GM12891 (cell line): ENCODE measurements at places on chromosomes 4 and X.

DNA sequence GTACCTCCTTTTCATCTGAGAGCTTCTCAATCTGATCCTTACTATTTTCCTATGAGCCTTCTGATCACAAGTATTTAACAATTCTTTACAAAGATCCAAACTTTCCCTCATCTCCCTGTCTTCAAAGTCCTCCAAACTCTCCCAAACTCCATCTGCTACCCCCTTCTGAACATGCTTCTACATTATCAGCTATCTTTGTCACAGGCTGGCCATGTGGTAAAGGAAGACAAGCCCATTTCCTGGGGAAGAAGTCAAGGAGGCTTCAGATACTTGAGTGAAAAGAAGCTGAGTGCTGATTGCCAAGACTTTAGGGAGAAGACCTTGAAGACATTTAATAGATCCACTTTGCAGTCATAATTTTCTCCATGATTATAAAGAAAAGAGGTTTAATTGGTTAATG, 231.4 kb downstream of the CWH43 start:
- no peak for DNase-seq

GRCh38 chr4:47274901-47275300, 188.6 kb downstream of the COMMD8 start:
- no peak for DNase-seq

DNA sequence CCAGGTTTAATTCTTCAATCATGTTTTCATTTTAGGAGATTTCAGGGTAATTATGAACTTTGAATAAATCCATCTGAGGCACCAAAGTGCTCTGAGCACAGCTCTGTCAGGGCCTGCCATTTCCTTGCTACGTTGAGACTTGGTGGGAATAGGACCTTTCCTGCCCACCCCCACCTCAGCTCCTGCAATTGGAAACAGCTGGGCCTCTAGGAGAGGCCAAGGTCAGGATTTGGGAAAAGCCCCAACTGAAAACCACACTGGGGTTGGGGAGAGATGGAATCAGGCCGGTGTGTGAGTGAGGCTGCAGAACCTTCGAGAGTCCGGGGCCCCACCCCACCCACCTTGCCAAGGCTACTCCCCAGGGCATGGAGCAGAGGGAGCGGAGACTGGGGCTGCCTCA, 212.7 kb upstream of the BCOR start:
- DNase-seq: no peak

DNA sequence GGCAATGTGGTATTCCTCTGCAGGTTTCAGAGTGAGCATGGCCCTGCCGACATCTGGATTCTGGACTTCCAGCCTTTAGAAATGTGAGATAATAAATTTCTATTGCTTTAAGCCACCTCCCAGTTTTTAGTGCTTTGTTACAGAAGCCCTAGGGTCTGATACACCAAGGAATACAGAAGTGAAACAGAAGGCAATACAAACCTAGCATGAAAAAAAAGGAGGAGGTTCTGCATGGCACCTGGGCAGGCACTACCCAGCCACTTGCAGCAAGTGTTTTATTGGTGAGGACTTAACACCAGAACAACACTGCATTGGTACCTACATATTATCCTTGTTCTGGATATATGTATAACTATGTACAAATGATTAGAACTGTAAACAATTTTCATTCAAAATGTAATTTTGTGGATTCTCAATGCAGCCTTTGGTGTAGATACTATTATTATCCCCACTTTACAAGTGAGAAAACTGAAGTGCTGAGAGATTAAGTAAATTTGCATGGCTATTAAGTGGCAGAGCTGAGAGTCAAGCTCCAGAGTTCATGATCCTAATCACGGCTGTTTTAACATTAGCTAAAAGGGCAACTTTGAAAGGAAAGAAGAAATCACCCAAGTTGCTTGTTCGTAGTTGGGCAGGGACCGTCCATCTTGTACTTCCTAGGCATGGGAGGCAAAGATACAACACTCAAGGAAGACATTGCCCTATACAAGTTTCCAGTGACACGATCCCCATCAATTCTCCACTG, 71.8 kb downstream of the IL21 start:
- no peak for DNase-seq

DNA sequence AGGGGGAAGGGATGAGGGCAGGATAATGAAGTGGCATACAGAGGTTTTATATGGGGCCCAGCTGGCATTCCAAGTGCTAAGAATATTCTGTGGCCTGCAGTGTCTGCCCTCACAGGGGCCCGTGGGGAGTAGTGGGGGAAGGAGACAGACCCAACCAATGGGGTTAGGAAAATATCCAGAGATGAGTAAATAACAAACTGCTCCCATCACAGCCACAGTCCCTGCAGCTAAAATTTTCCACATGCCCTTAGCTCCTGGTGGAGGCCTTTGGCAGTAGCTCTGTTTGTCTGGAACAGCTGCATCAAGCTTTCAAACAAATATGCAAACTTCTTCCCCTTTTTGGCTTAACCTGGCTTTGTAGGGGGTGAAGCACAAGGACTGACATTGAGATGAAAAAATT, 3.1 kb downstream of the SRPX2 start:
- DNase-seq: no peak

DNA sequence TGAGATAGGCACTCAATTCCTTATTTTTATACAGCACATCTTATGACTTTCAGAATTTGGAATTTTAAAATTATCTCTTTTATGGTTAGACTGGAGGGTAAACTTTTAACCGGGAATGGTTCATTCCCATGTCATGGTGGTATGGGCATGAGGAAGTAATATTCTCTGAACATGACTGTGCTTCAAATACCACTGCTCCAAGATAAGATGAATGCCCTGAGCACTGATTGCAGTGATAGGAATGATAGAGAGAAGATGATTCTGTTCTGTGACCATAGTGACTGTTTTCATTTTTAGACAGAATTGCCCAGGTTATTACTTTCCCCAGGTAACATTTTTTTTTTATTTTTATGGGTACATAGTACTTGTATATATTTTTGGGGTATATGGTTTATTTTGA, 187.4 kb downstream of the ATOH1 start:
- DNase-seq: no peak

DNA sequence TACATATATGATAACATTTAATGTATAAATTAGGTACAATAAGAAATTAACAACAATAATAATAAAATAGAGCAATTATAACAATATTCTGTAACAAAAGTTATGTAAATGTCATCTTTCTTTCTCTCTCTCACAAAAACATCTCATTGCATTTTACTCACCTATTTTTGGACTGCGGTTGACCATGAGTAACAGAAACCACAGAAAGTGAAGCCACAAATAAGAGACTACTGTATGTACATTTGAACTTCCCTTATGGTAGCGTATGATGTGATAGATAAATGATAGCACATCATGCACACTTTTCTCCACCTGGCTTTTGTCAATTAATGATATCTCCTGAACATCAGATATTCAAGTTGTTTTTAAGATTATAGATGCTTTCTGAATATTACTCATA, 80.5 kb downstream of the HNRNPD start:
- no peak for DNase-seq

GRCh38 chr4:144696376-144696775, 50.4 kb downstream of the HHIP start:
- DNase-seq: no peak
